T-helper 17 cell (primary cell): ENCODE measurements at places on chromosomes 12 and 14.

- DNase-seq, result no peak
Measured at GRCh38 chr14:93997082-93997481, at the start of gene CCDC197. Gene CCDC197, plus strand, starts transcription at chr14:93997301. Its CDS starts 831 bp downstream, at chr14:93998132.

- no peak for DNase-seq
Measured at GRCh38 chr14:73662487-73662943, 17.7 kb downstream of the DNAL1 start.

- no peak for DNase-seq
Measured at GRCh38 chr12:2299206-2299605, 246.4 kb downstream of the CACNA1C start.

- DNase-seq, result no peak
Measured at GRCh38 chr14:75705014-75705413, 44.0 kb downstream of the TTLL5 start.

- no peak for DNase-seq
Measured at GRCh38 chr14:64266239-64266638, 27.9 kb downstream of the ESR2 start.

DNA sequence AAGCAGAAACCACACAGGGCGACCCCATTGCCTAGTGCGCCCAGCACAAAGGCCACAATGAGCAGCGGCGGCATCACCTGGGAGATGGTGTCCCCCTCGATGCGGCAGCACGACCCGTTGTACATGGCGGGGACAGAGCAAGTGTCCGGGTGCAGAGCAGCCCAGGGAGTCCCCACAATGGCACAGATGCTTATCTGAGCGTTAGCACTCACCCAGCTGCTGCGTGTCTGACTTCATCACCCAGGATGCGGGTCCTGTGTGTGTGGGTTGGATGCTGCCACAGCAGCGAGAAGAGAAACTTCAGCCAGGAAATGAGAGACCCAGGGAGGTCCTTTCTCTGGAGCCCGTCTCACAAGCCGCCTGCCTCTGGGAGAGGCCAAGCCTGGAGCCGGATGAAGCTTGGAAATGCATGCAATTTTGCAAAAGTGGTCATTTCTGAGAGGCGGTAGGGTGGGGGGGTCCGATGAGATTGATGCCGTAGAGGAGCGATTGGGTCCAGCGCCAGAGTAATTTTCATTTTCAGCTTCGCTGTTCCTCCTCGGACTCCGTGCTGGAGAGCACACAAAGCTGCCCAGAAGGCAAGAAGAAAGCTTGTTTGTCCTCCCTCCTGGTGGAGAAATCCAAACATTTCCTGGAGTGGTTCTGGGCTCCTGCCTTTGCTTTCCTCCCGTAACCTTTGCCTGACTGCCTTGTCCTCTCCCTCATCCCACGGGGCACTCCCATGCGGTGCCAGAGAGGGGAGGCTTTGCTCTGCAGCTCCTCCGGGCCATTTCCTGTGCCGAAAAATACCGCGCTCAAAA is at the start of gene HCAR1:
TSS of gene HCAR1 (minus strand) at position 630 of the 800 bp plus-strand sequence. CDS start at position 125, 505 bp downstream.
- no peak for DNase-seq

- peak; percentile 57 for DNase-seq
Measured at GRCh38 chr14:100383727-100384158, 60.6 kb downstream of the SLC25A47 start.

GRCh38 chr12:75773377-75773776 is 258.2 kb downstream of the PHLDA1 start:
- DNase-seq, result no peak

GRCh38 chr12:93912086-93912733 is 235.0 kb downstream of the CRADD start:
- DNase-seq, result no peak

DNA sequence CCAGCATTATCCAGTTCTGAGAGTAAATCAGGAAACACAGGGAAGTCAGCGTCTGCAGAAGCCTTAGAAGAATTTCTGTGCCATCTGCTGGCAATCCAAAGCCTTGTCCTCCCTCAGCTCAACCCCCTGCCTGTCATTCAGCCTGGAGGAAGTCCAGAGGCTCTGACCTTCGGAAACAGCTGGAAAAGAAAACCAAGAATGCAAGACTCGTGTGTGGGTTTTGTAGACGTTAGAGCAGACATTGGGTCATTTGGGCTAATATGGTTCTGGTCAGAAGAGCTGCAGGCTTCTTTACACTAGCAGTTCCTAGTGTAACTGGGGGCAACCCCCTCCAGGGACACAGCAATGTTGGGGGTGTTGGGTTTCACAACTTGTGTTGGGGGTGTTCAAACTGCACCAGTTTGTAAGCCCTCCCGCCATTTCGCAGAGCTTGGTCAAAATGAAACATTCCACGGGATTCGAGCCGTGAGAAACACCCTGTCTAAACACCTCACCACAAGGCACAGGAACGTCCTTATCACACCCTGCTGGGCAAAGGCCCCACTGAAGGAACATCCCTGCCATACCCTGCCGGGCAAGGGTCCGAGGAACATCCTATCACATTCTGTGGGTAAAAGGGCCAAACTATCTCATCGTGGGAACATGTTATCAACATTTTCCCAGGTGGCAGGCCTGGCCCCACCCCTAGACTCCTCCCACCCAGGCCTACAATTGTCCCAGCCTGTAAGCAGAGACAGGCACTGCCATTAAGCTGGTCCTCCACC is 21.0 kb upstream of the SERPINA4 start:
- DNase-seq, result no peak

DNA sequence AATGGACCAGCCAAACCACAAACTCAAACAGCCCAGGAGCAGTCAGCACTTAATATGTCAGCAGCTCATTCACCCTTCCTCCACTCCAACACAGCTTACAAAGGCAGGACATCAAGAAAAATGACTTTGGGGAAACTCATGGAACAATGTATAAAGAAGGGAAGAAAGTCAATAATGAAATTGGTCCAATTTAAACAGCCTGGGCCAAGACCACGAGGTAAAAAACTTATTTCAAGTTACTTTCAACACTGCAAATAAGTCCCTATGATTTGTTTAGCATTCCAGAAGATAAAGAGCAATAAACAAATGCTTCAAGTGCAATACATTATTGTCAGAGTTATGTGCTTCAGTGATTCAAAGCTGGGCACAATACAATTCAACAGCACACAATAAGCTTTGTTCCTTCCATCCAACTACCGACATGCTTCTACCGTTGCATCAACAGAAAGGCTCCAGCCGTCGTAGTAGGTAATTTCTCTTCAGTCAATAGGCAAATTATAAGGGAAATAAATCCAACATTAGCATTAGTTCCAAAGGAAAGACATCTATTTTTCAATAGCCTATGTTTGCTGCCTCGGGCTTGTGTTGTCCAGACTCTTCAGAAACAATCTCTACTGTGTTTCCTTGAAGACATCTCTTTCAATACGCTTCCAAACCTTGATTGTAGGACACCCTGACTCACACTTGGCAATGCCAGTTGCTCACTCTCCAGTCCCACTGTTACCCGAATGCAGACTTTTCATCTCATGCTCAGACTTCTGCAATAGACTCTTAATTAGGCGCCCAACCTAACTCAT is 225.7 kb downstream of the NUAK1 start:
- DNase-seq, result no peak

DNA sequence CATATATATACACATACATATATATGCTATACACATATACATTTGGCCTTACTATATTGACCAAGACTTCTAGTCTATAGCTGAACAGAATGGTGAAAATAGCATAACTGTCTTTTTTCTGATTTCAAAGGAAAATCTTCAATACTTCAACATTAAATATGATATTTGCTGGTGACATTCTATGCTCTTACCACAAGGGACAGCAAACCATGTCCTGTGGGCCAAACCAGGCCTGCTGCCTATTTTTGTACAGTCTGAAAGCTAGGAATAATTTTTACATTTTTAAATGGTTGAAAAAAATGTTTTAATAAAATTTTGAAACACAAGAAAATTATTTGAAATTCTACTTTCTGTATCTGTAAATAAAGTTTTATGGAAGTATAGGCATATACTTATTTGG is 63.6 kb downstream of the EML5 start:
- DNase-seq, result no peak

GRCh38 chr12:1640328-1641234 is 11.6 kb downstream of the WNT5B start:
- DNase-seq, result no peak

GRCh38 chr14:61730756-61731373 is 31.4 kb upstream of the SNAPC1 start:
- DNase-seq, result no peak

DNA sequence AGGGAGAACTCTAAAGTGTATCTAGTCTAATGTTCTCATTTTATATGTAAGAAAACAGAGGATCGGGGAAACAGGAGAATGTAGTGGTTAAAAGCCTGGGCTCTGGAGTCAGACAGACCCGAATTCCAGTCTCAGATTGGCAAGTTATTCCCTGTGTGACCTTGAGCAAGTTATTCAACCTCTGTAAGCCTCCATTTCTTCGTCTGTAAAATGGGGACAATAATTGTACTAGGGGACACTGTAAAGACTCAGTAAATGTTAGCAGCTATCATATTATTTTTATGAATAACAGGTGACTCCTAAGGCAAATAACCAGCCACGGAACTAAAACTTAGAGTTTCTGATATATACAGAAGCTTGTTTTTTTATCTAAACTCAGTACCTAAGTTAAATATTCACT is 152.1 kb downstream of the APAF1 start:
- no peak for DNase-seq

- DNase-seq, result peak; percentile 23
Measured at GRCh38 chr14:21825149-21825743, 151.6 kb upstream of the OR4E1 start.

GRCh38 chr12:104951759-104952509 is 6.2 kb downstream of the SLC41A2 start:
- DNase-seq, result no peak

DNA sequence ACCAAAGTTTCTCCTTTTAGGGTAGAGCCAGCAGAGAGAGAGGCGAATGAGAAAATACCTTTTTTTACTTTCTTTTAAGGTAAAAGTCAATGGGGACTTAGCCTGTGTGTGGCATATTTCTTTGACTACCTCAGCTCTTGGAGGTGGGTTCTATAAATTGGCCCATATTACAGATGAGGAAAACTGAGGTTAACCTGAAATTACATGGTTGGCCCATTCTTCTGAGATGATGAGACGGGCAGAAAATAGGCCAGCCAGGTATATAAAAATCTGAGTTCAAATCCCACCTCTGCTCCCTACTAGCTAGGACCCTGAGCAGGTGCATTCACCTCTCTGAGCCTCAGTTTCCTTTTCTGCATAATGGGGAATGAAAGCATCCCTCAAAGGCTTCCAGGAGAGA is 22.4 kb downstream of the LHX5 start:
- no peak for DNase-seq

DNA sequence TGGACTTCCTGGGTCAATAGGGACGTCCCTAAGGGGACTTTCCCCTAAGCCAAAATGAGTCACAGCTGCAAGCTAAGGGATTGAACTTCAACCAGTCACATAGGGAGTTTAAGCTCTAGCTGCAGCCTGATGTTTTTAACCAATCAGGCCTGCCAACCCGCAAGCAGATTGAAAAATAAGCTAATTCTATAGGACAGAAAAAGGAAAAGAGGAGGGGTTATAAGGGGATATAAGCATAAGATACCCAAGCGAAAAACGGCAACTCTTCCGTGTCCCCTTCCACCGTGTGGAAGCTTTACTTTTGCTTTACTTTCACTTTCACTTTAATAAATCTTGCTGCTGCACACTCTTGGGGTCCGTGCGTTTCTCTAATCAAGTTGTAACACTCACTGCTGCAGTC is 24.4 kb downstream of the ATP23 start:
- no peak for DNase-seq

GRCh38 chr12:10101042-10101579 is 2.3 kb upstream of the CLEC1A start:
- DNase-seq, result no peak

- no peak for DNase-seq
Measured at GRCh38 chr12:103688376-103689063, 101.4 kb downstream of the STAB2 start.

DNA sequence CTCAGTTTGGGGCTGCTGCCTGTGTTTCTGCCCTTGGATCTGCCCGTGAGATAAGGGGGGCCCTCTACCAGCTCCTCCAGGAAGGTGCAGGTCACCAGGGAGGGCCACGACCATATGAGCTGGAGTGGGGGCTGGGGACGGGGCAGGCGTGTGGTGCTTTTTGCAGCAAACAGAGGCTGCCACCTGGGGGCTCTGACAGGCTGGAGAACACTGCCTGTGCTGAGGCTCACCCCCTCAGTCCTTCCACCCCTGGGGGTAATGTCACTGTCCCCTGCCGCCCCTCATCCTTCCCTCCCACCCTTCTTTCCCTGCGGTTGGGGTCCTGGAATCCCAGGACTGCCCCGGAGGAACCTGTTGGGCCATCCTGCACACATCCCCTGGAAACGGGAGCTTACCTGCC is 3.2 kb downstream of the PLD4 start:
- no peak for DNase-seq

GRCh38 chr14:75051556-75051899 is 261 bp upstream of the MLH3 start:
- DNase-seq, result no peak

DNA sequence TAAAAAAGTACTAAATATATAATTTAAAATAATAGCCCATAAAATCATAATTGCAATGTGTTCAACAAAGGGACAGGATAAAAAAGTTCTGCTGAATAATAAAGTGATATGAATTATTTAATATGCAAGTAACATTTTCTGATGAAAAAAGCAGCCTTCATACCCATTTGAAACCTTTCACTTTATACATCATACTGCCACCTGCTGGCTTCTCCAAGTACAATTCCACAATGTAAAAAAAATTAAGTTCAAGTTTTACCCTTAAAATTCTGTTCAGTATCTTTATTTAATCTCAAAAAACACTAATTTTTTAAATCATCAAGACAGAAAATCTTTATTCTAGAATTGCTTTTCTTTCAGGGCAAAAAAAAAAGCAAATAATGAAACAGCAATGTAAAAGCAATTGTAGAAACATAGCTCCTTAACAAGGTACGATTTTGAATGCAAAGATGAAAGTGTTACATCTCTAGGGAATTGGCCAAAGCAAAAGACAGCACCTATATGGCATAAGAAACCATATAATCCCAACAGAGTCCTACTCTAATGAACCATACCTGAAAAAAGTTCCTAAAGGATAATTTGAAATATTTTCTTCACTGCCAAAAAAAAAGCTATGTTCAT is 15.0 kb downstream of the MDM1 start:
- no peak for DNase-seq

GRCh38 chr12:49882248-49882850 is 21.4 kb downstream of the FAIM2 start:
- DNase-seq, result no peak

DNA sequence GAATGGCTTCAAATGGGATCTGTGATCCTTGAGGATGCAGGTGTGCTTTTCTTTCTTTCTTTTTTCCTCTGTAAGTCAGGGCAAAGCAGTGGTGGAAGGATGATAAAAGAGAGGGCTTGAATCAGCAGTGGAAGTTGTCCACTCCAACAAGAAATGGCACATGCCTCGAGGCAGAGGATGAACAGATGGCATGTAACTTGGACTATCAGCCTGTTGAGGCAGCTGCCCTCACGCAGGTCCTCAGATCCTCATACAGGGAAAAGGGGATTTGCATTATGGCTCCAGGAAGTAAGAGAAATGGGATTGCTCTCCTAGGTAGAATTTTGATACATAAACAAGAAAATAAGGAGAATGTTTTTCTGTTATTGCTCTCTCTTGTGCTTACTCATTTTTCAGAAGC is 368.0 kb downstream of the FUT8 start:
- DNase-seq, result no peak

- no peak for DNase-seq
Measured at GRCh38 chr14:65290830-65291229, 121.7 kb upstream of the FUT8 start.
